ENCODE measurements at places on chromosomes 13 and 19.

DNA sequence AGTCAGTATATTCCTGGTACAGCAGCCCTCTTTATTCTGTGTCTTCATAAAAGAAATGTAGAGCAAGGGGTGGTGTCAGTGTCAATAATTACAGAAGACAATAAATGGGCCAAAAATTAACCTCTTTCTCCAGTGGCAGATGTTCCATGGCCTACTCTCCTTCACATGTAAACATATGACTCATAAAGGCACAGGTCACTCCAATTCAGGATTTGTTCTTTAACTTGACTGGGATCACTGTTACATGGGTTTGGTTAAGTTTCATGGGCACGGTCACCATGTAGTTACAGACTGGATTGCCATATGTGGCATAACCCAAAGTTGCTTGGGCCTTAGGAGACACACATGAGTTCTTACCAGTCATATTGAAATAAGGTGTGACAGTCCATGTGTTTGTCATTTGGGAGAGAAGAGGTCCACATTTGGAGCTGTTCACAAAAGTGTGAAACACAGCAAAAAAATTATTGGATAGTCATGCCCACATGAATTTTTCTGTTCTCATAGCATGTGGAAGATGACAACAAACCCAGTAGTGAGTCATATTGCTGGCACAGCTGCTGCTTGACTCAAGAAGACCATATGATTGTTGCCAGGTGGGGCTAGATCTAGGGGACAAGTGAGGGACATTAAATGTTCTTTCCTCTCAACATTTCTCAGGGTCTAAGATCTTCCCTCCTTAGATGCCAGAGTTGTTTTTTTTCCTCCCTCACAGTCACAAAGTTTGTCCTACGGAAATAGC lies 68.1 kb upstream of the HTR2A start:
- DNase-seq, result no peak

- DNase-seq, result no peak
Observed at GRCh38 chr13:36067746-36068381, 63.3 kb downstream of the DCLK1 start.

DNA sequence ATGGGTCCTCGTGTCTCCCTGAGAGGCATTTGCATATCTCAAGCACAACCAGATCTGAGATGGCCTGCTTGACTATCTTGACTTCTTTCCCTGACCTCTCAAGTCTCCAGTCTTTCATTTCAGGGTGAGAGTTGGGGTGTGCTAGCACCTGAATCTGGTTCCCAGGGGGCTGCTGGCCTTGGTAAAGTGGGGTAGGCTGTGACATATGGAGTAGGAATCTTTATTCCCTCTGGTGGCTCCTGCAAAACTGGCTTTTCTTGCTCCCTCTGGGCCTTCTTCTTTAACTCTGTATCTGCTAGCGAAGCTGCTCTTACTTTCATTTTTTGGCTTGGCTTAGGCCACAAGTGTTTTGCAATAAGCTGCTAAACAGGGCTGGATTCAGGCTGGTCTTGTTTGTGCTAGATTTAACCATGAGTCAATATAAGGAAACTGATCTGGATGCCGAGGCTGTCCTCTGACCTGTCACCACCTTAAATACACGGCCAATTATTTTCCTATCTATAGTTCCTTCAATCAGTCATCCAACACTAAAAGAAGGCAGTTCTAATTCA lies 42.3 kb downstream of the ZNF493 start:
- DNase-seq, result no peak

DNA sequence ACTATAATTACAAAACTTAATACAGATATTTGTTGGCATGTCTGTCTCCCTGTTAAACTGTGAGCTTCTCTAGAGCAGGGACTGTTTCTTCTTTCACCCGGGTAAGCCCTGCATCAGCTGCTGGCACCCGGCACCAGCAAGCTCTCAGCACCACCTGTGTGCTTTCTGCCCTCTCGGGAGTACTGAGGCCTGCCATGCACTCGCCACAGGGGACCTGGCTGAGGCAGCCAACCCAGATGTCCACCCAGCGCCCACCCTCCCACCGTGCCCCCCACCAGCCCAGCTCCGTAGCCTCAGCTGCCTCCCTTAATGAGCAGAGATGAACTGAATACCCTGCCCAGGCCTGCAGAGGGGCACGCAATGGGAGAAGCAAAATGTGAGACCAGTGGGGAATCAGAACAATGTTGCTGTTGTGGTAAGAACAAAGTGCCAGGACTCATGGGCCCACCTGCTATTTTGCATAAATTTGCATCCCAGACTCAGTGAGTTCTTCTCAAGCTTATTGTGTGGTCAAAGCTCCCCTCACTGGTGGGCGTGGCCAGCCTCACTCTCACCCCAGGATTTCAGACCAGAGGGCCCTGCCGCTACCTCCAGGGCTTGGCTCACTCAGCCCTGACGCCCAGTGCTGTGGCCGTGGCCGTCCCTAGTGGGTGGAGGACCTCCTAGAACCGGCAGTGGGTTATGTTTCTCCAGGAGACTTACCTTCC lies 14.6 kb upstream of the SERPINE3 start:
- no peak for DNase-seq

- DNase-seq, result no peak
Observed at GRCh38 chr19:24002256-24002945, 84.6 kb upstream of the ZNF254 start.

DNA sequence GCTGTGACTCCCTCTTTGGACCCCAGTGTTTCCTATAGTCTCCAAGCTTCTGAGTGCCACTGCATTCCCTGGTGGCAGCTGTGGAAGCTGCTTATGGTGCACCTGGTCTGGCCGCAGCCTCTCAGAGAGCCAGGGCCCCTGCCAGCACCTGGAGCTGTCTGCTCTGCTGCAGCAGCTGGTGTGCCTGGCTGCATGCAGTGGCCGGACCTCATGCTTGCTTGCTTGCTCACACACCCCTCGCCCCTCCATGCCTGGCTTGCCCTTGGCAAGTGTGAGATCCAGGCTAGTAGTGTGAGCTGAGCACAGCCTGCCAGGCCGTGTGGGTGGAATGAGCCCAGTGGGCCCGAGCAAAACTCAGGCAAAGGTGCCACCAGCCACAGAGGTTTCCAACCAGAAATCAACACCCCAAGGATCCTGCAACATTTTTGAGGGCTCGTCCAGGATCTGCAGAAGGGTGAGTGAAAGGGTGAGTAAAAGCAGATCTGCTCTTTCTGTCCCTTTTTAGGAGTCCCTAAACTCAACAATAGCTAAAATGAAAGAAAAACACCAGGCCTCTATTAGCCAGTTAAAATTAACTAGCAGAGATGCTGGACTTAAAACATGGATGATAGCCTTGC lies 7.6 kb upstream of the MLLT1 start:
- DNase-seq, result no peak

DNA sequence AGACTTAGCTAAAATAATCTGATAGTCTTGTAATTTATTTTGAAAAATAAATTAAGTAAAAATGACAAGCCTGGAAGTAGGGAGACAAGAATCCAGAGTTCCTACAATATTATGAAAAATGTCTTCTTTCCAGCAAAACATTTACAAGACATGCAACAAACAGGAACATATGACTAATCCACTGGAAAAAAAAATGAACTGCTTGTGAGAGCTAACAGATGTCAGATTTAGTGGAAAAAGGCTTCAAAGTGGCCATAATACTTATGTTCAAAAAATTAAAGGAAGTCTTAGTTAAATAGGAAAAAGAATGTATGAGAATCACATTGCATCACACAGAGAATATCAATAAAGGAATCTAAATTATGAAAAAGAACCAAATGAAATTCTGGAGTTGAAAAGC lies 2082.0 kb upstream of the PCDH20 start:
- DNase-seq, result no peak

DNA sequence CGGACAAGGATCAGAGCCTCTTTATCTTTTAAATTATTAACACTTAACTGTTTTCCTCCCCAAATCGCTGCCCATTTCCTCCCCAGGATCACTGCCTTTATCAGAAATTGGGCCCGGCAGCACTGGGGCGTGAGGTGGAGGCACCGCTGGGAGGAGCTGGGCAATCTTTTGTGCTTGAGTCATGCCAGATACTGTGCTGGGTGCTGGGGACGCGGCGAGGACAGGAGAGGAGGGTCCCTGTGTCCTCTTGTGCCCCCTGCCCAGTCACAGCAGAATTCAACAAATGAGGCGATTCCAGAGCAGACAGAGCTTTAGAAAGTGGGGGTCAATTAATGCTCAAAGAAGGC lies 347.8 kb downstream of the ZNF536 start:
- DNase-seq, result no peak

- DNase-seq, result no peak
Observed at GRCh38 chr13:52449331-52450011, 963 bp downstream of the VPS36 start.

DNA sequence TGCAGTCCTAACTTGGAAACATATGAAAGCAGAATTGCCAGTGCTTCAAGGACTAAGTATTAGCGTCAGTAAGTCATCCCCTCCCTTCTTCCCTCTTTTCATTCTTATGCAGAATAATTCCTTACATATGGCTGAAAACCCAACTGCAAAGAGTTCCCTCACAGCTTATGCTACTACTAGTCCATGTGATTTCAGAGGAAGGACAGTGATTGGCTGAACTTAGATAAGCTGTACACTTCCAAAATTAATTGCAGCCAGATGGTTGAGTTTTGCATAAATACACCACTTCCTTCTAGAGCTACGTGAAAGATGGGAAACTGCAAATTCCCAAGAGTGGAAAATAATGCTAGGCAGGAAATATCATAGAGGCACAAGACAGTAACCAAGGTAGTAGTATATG lies 730.4 kb downstream of the OLFM4 start:
- no peak for DNase-seq

- DNase-seq, result no peak
Observed at GRCh38 chr13:30535046-30535445, 69.3 kb upstream of the HMGB1 start.

DNA sequence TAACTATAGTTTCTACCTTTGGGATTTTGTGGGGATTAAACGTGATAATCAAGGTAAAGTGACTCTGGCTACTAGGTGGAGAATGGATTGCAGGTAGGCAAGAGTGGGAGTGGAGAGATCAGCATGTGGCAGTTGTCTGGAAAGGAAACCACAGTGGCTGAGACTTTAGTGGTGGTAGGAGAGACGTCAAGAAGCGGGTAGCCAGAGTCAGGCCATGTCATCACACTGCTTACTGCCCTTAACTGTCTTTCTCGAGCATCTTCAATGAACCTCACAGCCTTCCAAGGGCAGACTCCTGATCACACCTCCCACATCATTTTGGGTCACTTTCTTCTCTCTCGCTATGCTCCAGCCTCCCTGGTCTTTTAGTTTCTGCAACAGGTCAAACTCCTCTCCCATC lies 28.6 kb upstream of the MBNL2 start:
- DNase-seq, result no peak

DNA sequence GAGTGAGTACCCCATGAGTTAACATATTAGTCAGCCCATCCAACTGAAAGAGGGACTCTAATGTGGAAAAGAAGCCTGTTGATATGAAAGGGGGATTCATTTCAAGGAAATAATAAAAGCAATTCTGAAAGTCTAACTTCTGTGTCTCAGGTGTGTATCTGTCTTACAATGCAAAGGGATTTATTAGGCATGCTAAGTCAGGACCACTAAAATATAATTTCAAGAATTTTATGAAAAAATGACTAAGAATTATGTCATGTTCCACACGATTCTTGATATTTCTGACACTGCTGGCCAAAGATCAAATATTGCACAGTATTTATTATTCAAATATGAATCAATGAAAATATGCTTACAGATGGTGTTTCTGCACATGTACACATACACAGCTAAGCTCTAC lies 130.8 kb downstream of the KLF12 start:
- DNase-seq, result no peak

DNA sequence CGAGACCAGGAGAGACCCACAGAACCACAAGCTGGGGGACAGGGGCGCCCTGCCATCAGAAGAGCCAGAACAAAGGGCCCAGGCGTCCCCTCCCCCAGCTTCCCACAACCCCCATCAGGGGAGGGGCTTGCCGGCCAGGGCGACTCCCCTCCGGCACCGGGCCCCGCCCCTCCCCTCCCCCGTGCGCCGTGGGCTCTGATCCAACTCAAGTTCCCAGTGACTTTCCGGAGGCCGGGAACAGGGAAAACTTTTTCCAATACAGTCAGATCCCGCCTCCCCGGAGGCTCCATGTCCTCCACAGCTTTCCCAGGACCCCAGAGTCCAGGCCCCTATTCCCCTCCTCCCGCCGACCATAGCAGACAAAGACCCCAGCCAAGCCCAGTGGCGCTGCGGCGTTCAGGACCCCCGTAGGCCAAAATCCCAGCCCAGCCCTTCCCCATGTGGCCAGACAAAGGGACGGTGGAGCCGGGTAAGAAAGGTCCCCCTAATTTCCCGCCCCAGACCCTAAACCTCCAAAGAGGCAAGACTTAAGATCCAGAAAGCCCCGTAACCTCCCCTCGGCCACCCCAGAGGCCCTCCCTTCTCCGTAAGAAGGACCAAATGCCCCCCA lies 673 bp downstream of the TEAD2 start:
- DNase-seq, result no peak

- no peak for DNase-seq
Observed at GRCh38 chr13:106919133-106919532, 351.2 kb upstream of the ARGLU1 start.

DNA sequence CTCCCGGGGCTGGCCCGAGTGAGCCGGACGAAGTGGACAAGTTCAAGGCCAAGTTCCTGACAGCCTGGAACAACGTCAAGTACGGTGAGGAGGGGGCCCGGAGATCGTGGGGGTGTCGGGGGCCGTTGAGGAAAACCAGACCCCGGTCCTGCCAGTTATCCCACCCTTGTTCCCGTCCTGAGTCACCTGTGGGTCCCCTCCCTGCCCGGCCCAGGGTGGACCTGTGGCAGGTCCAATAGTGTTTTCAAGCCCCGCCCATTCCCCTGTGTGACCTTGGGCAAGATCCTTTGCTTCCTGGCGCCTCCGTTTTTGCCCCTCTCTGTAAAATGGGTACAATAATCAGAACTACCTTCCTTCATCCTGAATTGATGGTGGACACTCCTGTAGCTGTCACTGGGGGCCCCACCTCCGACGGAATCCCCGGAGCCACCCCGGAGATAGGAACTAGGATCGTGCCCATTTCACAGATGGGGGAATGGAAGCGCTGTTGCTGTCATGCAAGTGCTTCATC lies 593 bp downstream of the ATG4D start:
- DNase-seq, result no peak

DNA sequence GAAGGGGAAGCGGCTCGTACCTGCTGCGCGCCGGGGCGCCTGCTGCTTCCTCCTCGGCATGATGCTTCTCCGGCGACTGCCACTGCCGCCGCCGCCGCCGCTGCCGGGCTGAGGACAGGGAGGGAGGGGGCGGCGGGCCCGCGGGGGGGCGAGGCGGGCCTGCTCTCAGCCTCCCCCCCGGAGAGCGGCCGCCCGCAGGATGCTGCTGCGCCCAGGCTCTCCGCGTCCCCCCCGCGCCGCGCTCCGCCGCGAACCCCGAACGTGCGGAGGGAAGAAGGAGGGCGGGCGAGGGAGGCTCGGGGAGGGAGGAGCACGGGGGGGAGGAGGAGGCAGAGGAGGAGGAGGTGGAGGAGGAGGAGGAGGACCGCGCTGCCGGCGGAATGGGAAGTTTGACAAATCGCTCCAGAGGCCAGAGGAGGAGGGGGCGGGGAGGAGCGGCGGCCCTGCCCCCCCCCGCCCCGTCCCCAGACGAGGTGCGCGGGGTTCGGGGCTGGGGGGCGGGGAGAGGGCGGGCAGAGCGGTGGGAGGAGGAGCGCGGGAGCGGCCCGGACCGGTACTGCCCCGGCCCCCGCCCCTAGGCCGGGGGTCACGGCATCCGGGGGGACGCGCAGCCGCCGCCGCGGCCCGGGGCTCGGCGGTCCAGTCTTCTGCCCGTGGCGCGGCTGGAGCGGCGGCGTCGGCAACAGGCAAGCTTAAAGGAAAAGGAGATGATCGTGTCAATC lies at the start of gene TSHZ3:
TSHZ3 (minus strand) TSS at position 277 of the 722 bp plus-strand sequence; CDS start at position 60, 217 bp downstream.
- no peak for DNase-seq
